ENCODE measurements at places on chromosomes 11 and 22. TPM values are rescaled to one million over a fixed set of nuclear protein-coding genes. Genes with fewer than 3 reads are reported as not detected.

The OR8G5 gene
- polyA plus RNA-seq, result 0.10 TPM

The OR10A3 gene
- not detected for polyA plus RNA-seq

The ANGPTL5 gene
- polyA plus RNA-seq, result 0.11 TPM

The DEPDC7 gene
- 0.45 TPM for polyA plus RNA-seq

The MS4A7 gene
- 46.5 TPM for polyA plus RNA-seq

The OTOG gene
- not detected for polyA plus RNA-seq

The SEC14L6 gene
- 12.4 TPM for polyA plus RNA-seq

The CCDC15 gene
- polyA plus RNA-seq, result 0.65 TPM

The RIN1 gene
- 6.9 TPM for polyA plus RNA-seq

The OR51B2 gene
- not detected for polyA plus RNA-seq

The OR8D1 gene
- not detected for polyA plus RNA-seq

The DMC1 gene
- 2.5 TPM for polyA plus RNA-seq

The MS4A3 gene
- polyA plus RNA-seq, result 2.6 TPM

The RRP8 gene
- 17.4 TPM for polyA plus RNA-seq

The SMTNL1 gene
- not detected for polyA plus RNA-seq

The SYCE3 gene
- 1.1 TPM for polyA plus RNA-seq

The BIRC2 gene
- 26.7 TPM for polyA plus RNA-seq

The CRYBA4 gene
- 0.22 TPM for polyA plus RNA-seq

The TRPM5 gene
- 0.02 TPM for polyA plus RNA-seq

The OSM gene
- polyA plus RNA-seq, result 33.2 TPM

The MRGPRX3 gene
- not detected for polyA plus RNA-seq

The TSSK2 gene
- 0.08 TPM for polyA plus RNA-seq

The EXPH5 gene
- 1.1 TPM for polyA plus RNA-seq

The CD6 gene
- 1.9 TPM for polyA plus RNA-seq

The ZNRF3 gene
- polyA plus RNA-seq, result 4.2 TPM

The VSIG10L2 gene
- polyA plus RNA-seq, result 0.33 TPM

The SORL1 gene
- polyA plus RNA-seq, result 1.9 TPM

The SHISA8 gene
- not detected for polyA plus RNA-seq

The RAB39A gene
- polyA plus RNA-seq, result 0.30 TPM

The GSTT2B gene
- 22.9 TPM for polyA plus RNA-seq

The OVCH2 gene
- 0.06 TPM for polyA plus RNA-seq

The FGF3 gene
- polyA plus RNA-seq, result not detected

The LBHD1 gene
- 4.4 TPM for polyA plus RNA-seq

The MRPL17 gene
- 48.6 TPM for polyA plus RNA-seq

The PLAAT2 gene
- polyA plus RNA-seq, result 29.8 TPM

All from lung (tissue), 17 donors.